ENCODE measurements at places on chromosomes 3 and 15.

- H3K36me3 ChIP-seq: no peaks in the 10 kb centered on the region
- H3K27me3 ChIP-seq: no peaks in the 10 kb centered on the region
- no peak for DNase-seq
- H3K27ac ChIP-seq: no peak overlapping the region
These were observed 13.2 kb downstream of the IL1RAP start for GRCh38 chr3:190526787-190527762.

DNA sequence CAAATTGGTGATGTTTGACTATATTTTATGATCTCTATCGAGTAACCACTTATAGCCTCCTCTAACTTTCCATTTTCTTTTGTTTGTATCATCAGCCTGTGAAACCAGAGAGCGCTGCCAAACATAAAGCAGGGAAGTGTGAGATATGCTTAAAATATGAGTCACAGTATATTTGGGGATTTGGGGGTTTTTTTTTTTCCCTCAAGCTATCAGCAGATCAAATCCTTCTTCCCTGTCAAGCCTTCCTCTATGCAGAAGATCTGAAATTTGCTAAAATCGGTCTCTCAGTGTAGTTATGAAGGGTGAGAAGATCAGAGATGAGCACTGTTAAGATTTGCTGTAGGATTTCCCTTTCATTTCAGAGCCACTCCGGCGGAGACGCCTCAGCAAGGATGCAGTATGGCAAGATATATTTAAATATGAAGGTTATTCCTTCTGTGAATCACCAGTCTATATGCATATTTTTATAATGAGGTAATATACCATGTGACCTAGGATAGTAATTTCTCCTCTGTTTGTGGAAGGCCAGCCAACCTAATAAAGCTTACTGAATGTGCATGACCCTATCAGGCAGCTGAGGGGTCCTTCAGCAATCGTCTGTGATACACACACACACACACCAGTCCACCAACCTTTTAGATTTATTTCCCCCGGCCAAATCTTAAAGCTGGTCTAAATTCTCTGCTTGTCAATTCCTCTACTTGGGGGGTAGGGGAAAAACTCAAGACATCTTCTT is 474.1 kb downstream of the FOXP1 start:
- peaks cover 29% of the 10 kb centered on the region for H3K36me3 ChIP-seq
- no peak overlapping the region for H3K4me3 ChIP-seq
- H3K4me1 ChIP-seq: peaks cover 15% of the 10 kb centered on the region
- no peaks in the 10 kb centered on the region for H3K27me3 ChIP-seq

DNA sequence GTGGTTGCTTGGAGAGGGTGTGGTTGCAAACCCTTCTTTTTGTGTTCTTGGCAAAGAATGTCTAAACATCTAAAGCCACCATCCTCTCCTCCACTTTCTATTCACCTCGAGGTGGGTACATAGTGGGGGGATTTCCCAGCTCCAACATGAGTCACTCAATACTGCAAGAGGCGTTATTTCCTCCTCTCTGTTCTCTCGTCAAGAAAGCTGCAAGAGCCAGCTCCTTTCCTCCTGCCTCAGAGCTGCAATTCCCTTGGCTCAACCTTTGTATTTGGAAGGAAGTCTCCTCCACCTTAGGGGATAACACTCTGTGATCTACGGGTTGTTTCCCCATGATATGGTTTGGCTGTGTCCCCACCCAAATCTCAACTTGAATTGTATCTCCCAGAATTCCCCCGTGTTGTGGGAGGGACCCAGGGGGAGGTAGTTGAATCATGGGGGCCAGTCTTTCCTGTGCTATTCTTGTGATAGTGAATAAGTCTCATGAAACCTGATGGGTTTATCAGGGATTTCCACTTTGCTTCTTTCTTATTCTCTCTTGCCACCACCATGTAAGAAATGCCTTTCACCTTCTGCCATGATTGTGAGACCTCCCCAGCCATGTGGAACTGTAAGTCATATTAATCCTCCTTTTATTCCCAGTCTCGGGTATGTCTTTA is 138.4 kb downstream of the PLCL2 start:
- H3K36me3 ChIP-seq: no peaks in the 10 kb centered on the region
- peak; percentile 71 for DNase-seq
- no peaks in the 10 kb centered on the region for H3K27me3 ChIP-seq
- peaks cover 35% of the 10 kb centered on the region for H3K4me1 ChIP-seq
- H3K4me3 ChIP-seq: no peak overlapping the region
- H3K27ac ChIP-seq: no peak overlapping the region

- H3K27ac ChIP-seq: no peak overlapping the region
- H3K27me3 ChIP-seq: no peaks in the 10 kb centered on the region
- H3K4me3 ChIP-seq: no peak overlapping the region
- DNase-seq: no peak
- H3K36me3 ChIP-seq: no peaks in the 10 kb centered on the region
These were observed 12.9 kb downstream of the DYNC1LI1 start for GRCh38 chr3:32557640-32558352.

DNA sequence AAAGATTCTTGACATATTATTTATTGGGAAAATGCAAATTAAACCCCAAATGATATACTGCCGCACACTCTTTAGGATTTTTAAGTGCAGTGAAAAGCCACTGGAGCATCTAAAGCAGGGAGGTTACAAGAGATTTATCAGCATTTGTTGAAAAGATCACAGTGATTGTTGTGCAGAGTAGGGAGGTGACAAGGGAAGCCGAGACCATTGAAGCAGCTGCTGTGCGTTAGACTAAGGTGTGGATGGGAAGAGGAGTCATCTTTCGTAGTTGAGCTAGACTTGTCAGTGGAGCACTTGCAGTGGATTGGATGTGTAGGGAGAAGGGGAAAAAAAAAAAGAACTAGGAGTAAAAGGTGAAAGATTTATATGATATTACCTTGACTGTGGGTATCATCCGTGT is 854.6 kb downstream of the NTRK3 start:
- no peak for DNase-seq
- H3K27me3 ChIP-seq: no peaks in the 10 kb centered on the region
- H3K27ac ChIP-seq: no peak overlapping the region
- H3K4me1 ChIP-seq: no peaks in the 10 kb centered on the region

GRCh38 chr3:177461765-177462164 is 264.5 kb upstream of the TBL1XR1 start:
- H3K4me1 ChIP-seq: no peaks in the 10 kb centered on the region
- no peak overlapping the region for H3K27ac ChIP-seq
- no peak for DNase-seq
- no peaks in the 10 kb centered on the region for H3K27me3 ChIP-seq

GRCh38 chr3:141487521-141488252 is 860 bp downstream of the RASA2 start:
- peak overlapping the region; percentile 78 for H3K27ac ChIP-seq
- H3K27me3 ChIP-seq: no peaks in the 10 kb centered on the region
- peak; percentile 93 for DNase-seq

- H3K27ac ChIP-seq: no peak overlapping the region
- DNase-seq: no peak
- no peaks in the 10 kb centered on the region for H3K27me3 ChIP-seq
- no peak overlapping the region for H3K4me3 ChIP-seq
These were observed 142.0 kb downstream of the GABRB3 start for GRCh38 chr15:26630857-26631256.

DNA sequence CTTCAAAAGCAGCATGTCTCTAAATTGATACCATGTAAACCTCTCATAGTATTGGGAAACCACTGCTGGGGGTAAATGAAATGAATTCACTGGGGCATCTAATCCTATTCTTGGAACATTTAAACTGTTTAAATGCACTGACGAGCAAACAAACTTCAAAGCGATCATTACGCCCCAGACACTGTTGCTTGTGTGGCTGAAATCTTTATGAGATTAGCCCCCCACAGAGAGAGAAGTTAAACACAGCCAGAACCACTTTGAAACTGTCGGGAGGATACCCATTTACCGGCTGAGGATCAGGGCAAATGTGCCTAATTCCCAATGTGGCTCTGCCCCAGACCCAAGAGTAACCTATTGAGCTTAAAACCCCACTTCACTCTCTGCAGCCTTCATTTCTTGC is 308.4 kb upstream of the CDIN1 start:
- no peak for DNase-seq
- no peaks in the 10 kb centered on the region for H3K27me3 ChIP-seq
- H3K36me3 ChIP-seq: no peaks in the 10 kb centered on the region
- no peak overlapping the region for H3K27ac ChIP-seq
- no peaks in the 10 kb centered on the region for H3K4me1 ChIP-seq
- H3K4me3 ChIP-seq: no peak overlapping the region
